Fibroblast of skin of back (primary cell): ENCODE measurements at places on chromosomes 16 and 17.

GRCh38 chr16:69893106-69893505 is 58.0 kb upstream of the CLEC18A start:
- no peak for DNase-seq

DNA sequence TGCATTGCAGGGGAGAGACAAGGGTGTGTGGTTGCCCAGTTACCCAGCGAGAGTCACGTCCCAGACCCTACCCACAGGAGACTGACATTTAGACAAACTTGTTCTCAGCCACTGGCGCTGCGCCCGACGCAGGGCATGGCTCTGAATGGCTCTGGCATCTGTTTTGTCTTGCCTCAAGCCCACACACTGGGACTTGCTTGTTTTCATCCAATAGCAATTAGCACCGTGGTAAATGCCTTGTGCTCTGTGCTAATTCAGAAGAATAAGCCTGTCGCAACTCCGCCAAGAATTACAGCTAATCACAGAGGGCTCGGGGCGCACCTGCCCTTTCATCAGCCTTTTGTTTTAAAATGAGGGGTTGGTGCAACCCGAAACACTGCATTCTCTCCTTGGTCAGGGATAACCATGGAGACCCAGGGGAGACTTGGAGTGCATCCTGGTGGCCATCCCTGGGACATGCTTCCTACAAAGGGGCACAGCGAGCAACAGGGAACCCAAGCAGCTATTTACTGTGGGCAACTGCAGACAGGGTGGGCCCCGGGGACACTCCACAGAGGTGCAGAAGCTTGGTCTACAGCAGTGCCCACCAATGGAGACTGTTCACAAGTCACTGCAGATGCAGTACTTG is 220.6 kb upstream of the ZFHX3 start:
- peak; percentile 39 for DNase-seq

- no peak for DNase-seq
Observed at GRCh38 chr17:57914273-57915142, 40.7 kb downstream of the CUEDC1 start.

GRCh38 chr17:17822189-17822588 is 14.6 kb downstream of the SREBF1 start:
- no peak for DNase-seq

DNA sequence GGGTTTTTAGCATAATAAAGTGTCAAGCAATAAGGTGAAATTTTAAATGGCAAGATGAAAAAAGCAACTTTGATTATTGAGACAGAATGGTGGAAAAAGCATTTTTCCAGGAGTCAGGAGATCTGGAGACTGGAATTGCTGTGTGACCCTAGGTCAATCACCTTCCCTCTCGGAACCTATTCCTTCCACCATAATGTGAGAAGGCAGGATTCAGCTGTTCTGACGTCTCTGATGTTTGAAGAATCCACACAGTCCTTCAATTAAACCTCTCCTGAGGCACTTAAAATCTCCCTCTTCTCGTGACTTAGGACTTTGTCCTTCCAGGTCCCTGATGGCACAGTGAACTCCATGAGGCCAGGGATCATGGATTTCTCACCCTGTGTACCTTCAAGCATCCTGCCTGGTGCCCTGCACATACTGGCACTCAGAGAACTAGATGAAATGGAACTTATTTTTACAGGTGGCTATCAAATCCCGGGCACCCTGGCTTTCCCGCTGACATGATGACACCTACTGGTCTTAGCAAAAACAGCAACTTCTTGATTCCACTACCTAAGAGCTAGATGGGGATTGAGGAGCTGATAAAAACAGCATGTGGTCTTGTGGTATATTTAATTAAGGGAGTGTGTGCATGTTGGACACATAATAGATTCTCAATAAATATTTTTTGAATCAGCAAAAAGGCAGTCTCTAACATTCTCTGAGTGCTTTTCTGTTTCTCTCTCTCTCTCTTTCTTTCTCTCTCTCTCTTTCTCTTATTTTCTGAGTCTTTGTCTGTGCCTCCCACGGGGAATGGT is 2.3 kb upstream of the CCDC182 start:
- DNase-seq: peak; percentile 47

DNA sequence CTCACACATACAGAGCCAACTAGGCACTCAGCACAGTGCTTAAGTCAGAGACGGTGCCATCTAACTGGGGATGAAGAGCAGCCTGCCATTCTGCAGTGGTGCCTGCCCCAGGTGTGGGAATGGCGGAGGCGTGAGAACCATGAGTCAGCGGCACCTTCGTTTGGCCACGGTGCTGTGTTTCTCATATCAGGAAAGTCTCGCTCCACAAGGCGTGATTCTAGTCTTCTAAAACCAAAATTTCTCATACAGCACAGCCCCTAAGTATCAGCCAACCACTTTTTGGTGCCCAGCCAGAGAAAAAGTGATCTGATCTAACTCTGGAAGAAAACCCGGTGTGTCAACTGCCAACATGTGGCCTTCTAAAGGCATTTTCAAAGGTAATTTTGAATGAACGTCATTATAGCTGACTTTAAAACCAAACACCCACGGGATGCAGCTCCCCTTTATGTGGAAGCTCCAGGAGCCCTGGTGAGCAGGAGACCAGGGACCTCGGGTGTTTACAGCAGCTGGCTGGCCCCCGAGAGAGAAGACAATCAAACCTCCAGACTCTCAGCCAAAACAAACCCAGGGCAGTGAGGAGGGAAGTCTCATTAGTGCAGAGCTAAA is 54.6 kb downstream of the ABCC12 start:
- DNase-seq: no peak

DNA sequence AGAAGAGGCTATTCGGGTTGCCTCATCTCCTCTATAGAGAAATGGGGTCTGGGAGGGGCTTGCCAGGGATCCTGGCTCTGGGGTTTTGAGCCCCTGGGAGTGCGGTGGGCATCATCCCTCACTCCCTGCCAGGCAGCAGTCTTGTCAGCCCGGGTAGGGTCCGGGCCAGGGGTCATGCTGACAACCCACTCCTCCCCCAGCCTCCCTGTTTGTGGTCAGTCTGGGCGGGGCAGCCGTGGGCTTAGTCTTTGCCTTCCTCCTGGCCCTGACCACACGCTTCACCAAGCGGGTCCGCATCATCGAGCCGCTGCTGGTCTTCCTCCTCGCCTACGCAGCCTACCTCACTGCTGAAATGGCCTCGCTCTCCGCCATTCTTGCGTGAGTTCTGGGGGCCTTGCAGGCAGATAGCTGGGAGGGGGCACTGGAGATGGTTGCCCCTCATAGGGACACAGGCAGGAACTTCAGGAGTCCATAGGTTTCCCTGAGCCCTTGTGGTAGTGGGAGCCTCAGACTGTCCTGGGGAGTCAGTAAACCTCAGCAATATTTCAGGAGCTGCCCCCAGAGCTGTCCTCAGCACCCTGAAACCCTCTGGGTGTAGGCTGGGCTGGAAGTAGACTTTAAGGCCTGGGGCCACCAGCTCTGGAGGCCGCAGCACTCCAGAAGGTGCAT is 6.9 kb downstream of the SLC9A5 start:
- DNase-seq: no peak

- no peak for DNase-seq
Observed at GRCh38 chr17:74297941-74298340, 23.9 kb downstream of the DNAI2 start.

DNA sequence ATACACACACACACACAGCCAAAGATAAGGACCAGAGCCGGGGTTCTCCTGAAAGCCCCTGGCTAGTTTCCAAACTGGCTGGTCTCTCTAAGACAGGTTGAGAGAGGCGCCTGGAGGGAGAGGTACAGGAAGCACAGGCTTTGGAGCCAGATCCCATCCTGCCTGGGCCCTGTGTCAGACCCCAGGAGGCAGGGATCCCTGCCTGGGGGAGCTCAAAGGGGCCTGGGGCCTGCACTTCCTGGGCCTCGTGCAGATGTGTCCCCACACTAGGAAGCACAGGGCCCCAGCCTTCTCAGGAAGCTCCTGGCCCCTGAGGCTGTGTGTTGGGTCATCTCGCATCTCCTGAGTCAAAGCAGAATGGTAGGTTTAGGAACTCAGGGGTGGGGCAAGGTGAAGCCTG is 16.0 kb downstream of the SLC5A10 start:
- DNase-seq: no peak

- DNase-seq: no peak
Observed at GRCh38 chr17:49696233-49696761, 11.5 kb downstream of the SLC35B1 start.

GRCh38 chr17:66677201-66677981 is 157.5 kb upstream of the CACNG5 start:
- peak; percentile 53 for DNase-seq

DNA sequence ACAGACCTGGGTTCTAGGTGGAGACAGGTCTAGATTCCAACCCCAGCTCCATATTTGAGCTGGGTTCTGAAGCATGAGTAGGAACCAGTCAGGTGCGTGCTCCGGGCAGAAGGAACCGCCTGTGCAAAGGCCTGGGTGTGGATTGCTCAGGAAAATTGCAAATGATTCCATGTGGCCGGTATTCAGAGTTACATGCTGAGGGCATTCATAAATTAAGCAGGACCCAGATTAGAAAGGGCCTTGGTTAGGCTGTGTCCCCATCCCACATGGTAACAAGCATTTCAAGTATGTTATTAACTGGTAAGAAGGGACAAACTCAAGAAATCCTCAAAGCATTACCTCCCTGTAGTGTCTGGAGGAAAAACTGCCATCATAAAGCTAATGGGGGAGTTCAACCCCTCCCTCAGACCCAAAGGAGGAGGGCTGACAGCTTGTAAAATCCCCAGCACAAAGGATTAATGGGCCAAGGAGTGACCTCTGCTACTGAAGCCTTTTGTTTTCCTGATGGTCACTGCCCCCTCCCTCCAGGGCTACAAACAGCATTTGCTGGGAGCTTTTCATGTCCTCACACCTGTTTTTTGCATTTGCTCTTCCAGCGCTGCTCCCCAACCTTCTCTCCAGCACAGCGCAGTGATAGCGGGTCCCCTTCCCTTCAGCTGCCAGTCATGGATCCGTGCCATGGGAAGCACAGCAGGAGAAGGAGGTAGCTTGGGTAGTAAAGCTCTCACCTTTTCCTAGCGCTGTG is 218.0 kb downstream of the C16orf95 start:
- DNase-seq: no peak

- no peak for DNase-seq
Observed at GRCh38 chr16:80585764-80586163, 45.0 kb downstream of the DYNLRB2 start.

- DNase-seq: no peak
Observed at GRCh38 chr17:62724398-62725146, 83.5 kb downstream of the MARCHF10 start.

GRCh38 chr17:28272166-28272565 is 46.8 kb upstream of the TMEM97 start:
- no peak for DNase-seq

DNA sequence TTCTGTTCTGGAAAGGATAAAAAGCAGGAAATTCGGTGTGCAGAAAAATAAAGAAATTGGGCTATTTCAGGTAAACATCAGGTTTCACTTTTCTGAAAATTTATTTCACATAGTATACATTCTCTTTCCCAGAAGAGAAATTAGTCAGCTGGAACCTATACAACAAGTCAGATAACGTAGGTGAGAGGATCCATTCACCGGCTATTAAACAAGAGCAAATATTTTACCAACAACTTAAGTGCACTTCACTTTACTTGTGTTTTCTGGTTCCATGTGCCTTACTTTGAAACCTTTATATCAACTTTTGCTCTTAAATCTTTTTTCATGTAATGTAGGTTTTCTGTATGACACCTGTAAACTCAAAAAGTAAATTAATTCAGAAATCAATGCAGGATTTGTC is 839.7 kb downstream of the CDH11 start:
- DNase-seq: no peak

DNA sequence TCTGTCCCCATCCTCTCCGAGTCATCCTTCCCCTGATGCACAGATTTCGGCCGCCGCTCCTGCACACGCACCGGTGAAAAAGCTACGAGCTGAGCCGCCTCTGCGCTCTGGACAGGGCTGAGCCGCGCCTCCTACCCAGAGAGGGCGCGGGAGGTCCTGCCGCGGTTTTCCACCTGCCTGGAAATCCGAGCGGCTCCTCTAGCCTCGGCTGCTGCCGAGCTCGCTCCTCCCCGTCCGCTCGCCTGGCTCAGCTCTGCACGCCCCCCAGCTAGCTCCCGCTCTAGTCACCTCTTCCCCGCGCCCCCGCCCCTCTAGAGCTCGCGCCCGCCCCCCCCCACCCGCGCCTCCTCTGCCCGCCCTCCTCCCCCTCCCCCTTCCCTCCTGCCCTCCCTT is 198 bp upstream of the SHISA9 start:
- no peak for DNase-seq

GRCh38 chr16:47734987-47735594 is 274.0 kb downstream of the PHKB start:
- no peak for DNase-seq

GRCh38 chr17:74531231-74531761 is at the start of gene CD300LB:
TSS of gene CD300LB (minus strand) at chr17:74531475. CDS start at chr17:74531350, 125 bp downstream.
- no peak for DNase-seq

DNA sequence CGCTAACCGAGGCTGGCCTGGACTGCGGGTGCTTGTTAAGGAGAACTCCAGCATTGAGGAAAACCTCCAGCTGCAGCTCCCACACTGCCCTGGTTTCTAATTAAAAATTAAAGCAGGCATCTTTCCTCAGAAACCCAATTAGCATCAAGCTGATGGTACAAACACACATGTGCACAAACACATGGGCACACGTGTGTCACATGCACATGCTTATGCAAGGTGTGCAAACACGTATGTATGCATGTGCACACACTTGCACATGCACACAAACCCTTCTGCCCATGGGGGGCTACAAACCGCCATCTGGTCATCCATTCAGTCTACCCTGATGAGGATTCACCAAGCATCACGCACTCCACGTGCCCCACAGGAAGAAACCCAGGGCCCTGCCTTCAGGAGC is 182.5 kb downstream of the ZNF423 start:
- DNase-seq: no peak

DNA sequence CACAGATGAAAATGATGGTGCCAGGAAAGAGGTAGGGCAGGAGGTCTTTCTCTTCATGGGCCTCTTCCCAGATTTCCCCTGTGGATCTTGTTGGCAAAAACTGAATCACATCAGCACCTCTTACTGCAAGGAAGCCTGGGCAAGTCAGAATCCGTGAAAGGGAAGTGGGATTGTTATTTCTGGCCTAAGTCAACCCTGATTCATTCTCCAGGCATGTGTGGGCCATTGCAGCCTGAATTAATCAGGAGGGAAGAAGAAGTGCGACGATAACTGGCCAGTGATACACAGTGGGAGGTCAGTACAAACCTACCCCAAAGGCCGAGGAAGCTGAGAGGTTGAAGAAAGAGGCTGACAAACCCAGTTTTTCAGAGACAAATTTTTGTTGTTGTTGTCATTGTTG is 17.9 kb upstream of the NSMCE1 start:
- DNase-seq: peak; percentile 98
